ENCODE measurements at places on chromosomes 2 and 18.

DNA sequence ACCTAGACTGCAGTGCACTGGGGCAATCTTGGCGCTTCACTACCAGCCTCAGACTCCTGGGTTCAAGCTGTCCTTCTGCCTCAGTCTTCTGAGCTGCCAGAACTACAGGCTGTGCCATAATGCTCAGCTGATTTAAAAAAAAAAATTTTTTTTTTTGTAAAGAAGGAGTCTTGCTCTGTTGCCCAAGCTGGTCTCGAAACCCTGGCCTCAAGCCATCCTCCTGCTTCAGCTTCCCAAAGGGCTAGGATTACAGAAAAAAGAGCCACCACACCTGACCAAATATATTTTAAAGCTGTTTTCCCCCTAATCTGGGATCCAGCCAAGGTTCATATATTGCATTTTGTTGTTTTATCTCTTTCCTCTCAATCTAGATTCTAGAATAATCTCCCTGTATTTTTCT, 82.2 kb downstream of the RAB31 start:
- no peak for DNase-seq

- DNase-seq: no peak
Measured at GRCh38 chr2:125479143-125479636, 1176.8 kb upstream of the GYPC start.

DNA sequence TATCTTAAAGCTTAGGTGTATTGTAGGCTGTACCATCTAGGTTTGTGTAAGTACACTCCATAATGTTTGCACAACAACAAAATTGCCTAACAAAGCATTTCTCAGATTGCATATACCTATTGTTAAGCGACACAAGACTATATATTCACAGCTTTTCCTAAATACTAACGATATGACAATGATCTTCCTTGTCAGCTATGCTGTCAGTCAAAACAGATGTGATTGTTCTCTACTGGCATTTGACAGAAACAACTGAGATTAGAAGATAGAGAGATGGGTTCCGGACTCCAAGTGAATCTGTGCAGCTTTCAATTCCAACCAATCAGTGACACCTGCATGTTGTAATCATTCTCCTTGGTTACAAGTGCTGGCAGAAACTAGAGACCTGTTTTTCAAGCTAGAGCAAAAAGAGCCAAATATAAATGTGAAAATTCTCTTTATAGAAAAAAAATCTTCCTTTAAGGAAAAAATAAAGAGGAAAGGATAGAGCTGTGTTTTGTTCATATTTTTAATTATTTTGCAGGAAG, 1232.3 kb upstream of the SLC39A10 start:
- no peak for DNase-seq

DNA sequence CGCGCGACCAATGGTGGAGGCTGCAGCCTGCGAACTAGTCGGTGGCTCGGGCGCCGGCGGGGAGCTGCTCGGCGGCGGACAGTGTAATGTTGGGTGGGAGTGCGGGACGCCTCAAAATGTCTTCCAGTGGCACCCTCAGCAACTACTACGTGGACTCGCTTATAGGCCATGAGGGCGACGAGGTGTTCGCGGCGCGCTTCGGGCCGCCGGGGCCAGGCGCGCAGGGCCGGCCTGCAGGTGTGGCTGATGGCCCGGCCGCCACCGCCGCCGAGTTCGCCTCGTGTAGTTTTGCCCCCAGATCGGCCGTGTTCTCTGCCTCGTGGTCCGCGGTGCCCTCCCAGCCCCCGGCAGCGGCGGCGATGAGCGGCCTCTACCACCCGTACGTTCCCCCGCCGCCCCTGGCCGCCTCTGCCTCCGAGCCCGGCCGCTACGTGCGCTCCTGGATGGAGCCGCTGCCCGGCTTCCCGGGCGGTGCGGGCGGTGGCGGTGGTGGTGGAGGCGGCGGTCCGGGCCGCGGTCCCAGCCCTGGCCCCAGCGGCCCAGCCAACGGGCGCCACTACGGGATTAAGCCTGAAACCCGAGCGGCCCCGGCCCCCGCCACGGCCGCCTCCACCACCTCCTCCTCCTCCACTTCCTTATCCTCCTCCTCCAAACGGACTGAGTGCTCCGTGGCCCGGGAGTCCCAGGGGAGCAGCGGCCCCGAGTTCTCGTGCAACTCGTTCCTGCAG, at the start of gene HOXD9:
HOXD9 (plus strand) TSS at position 37 of the 728 bp plus-strand sequence; CDS start at position 87, 50 bp downstream.
- no peak for DNase-seq

DNA sequence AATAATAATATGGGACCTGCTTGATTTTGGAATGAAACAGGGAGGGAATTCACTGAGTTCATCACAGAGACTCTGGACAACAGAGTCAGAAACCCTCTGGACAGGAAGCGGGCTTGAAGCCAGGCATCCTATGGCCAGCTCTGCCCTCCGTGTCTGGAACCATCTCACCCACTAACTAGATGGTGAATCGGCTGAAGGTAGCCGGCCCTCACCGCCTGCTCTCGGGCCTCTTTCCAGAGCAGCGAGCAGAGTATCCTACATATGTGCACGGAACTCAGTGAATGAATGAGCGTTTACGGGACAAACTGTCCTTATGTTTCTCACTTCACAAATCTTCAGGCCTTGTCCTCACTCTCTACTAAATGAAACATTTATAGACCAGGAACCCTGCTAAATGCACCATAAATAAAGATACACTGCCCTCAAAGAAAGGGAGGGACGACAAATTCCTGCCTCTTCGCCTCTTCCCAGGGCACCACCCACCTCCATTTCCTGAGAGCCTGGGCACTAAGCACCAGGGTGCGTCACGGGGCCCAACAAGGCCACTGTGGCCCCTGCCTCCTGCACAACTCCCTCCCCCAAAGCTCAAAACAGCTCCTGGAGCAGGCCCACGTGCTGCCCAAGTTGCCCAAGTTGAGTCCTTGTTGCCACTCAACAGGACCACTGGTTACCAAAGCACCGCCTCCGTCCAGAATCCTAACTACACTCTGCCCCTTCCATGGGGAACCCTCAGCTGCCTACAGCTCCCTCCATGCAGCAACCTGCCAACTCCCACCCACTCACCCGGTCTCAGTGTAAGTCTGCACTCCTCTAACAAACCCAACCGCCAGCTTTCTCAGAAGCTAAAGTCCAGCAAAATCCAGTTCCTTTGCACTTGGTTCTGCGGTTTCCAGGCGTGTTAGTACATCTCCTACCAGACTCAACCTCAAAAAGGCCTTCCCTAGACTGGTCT, 1.7 kb downstream of the TBC1D8 start:
- no peak for DNase-seq

GRCh38 chr2:54558188-54559005, 102.3 kb downstream of the SPTBN1 start:
- DNase-seq: no peak

- no peak for DNase-seq
Measured at GRCh38 chr18:76621226-76621625, 126.2 kb upstream of the ZNF516 start.

DNA sequence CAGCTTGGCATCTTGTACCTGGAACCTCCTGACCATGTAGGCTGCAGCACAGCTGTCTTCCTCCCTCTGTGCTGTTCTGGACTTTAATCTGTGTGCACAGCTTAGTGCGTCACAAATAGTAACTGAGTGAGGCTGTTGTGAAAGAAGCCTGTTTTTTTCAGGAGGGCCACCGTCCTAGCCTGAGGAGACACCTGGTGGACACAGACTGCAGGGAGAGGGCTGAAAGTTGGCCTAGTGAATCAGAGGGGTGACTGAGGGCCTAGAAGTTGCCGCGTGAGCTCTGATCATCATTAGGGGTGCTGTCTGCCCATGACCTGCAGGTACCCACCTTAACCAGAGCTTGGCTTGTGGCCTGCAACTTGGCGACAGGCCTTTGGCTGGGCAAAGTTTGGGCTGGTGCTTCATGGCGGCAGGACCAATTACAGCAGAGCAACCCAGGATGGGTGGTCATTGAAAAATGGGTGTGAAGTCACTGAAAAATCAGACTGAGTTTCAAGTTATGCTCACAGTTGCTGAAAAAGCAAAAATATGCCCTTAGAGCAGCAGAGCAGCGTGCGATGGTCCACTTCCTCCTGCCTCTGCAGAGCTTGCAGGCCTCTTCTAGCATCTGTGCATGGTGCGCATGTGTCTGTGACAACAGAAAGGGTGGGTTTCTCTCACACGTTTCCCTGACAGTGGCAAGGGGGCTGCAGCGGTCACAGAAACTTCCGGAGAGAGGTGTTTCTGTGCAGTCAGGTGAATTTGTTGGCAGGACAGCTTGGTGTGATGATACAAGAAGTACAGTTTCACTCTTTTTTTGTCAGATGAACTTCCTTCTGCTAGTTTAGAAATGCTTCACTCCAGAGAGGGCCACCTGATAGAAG, 9.6 kb downstream of the GDF7 start:
- DNase-seq: no peak

DNA sequence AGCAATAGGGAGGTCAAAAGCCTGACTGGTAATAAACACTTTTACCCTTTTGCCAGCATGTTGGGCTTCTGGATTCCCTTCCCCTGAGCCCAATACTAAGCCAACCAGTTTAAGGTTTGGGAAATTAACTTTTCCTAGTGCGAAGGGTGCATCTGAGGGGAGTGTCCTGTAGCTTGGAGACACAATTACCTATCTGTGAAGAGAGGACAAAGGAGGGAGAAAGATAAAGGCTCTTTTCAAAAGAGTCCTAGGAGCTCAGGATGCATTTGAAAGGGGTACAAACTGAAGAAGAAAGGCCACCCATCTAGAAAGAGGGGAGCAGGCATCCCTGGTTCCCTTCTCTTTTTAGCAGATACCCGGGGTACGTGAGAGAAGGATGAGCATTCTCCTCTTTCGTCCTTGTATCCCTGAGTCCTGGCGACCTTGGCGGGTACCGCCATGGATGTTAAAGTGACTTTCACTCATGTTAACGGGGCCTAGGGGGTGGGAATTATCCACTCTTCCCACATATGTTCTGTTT, 25.1 kb downstream of the C18orf54 start:
- DNase-seq: no peak

DNA sequence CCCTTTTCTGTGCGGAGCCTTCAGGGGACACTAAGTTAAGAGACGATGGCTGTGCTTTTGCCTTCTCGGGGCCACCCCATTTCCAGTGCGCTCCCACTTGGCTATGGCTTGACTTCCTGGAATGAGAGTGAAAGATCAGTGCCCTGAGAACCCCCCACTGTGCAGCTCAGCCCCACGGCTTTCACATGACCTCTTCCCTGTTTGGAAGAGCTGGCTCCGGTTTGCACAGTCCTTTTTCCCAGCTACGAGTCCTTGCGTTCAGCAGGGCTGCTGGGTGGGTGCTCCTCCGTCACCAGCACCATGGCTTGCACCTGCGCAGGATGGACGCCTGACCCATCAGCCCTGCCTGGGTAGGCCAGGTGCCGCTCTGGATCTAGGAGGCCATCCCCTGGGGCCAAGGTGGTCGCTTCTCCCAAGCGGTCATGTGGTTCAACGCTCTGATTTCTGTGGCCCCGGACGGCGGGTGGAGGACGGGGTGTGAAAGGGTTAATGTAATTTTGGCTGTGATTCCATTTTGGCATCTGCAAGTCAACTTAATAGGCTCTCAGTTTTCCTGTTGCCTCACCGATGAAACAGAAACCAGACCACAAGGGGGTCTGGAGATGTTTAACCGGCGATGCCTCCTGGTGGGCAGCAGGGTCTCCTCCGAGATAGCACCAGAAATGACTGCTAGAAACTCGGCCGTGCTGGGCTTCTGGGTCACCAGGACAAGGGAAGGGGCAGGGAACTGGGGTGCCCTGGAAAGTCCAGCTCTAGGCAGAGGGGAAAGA, 113.1 kb upstream of the HAAO start:
- no peak for DNase-seq

Measured in activated CD8-positive, alpha-beta memory T cell treated with anti-CD3 and anti-CD28 coated beads for 1 hour (primary cell).